A549 (cell line): ENCODE measurements at places on chromosomes 2 and 18.
A peak's percentile ranks its signal among the peaks of the same experiment; 100 is the strongest.

DNA sequence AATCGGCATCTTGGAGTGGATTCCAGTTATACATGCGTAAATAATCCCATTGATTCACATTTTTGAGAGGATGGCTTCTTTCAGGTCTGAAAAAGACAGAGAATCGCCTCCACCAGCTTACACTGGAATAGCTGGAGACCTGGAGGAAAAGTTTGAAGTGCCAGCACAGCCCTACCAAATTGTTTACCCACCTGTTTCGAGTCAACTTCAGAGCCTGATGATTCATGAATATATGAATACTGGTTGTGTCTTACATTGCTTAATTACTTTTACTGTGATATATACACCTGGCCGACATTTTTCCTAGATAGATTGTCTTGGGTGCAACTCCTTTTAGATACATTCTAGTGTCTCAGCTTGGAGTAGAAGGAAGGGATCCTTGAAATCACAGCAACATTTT, 335 bp upstream of the NCKAP5 start:
- DNase-seq: no peak

- DNase-seq: no peak
These were observed 19.4 kb downstream of the TRAPPC12 start for GRCh38 chr2:3398857-3399256.

DNA sequence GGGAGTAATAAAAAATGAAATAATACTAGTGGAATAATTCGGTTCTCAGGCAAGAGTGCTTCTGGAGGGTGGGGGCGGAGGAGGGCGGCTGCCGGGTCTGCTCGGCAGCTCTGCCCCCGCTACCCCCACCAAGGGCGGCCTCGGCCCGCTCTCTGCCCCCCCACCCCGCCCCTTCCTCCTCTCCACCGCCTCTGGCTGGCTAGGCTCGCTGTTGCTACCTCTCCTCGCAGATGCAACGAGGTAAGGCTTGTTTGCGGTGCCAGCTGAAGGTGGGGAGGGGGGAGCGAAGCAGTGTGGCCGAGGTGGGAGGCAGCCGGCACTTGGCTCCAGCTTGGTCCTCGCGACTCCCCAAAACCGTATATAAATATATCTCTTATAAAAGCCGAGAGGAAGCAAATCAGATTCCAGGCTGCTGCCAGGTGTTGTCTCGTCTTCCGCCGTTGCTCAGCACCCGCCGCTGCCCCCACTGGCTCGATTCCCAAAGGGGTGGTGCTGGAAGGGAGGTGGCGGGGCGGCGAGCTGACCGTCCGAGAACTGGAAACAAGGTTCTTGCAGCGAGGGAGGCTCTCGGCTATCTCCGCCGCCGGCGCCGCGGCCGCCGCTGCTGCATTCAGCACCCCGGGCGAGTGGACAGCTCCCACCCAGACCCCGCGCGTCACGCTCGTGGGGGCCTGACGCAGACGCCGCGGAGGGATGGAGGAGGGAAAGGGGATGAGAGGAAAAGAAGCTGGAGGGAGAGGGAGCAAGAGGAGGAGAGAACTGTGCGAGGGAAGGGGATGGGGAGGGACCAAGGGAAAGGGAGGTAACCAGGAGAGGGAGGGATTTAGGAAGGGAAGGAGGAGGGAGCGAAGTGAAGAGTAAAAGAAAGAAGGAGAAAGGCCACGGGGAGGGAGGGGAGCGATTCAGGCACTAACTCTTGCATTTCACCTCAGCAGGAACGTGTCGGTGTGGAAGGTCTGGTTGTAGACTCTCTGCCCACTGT, at the start of gene MARCHF4:
Gene MARCHF4 (minus strand): TSS at position 763 of the 982 bp plus-strand sequence. CDS start 2,223 bp downstream, outside the sequence.
- peak; percentile 48 for DNase-seq

- DNase-seq: no peak
These were observed 269.5 kb downstream of the CYRIA start for GRCh38 chr2:16396171-16396570.

- no peak for DNase-seq
These were observed 56.7 kb downstream of the ABCB11 start for GRCh38 chr2:168974428-168974827.

- peak; percentile 10 for DNase-seq
These were observed at the start of gene DPP10 for GRCh38 chr2:114442510-114442909. TSS of gene DPP10 (plus strand) at chr2:114442641.
